ENCODE measurements at places on chromosomes 4 and X.

DNA sequence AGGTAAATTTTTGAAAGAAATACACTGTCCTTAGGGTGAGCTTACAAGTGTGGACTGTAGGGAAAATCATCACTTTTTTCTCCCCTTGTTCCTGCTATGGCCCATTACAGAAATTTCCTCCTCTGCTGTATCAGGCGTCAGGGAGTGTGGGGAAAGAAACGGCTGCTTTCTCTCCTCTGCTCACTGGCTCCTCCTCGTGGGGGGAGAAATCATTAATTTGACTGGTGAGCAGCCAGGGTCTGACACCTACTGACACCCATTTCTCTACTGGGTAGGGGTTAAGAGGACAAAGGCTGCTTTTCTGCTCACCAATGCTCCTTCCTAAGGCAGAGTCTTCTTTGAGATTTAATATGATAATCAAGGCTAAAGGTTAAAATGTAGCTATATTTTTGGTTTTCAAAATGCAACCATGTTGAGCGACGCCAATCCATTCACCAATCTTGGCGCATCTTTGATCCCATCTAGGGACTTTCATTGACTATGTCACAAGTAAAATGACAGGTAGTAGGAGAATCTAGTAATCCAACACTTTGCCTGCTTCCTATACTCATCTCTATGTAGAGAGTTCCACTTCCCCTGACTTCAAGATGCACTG is 25.1 kb downstream of the SETD7 start:
- peak; percentile 43 for DNase-seq

- no peak for DNase-seq
Measured at GRCh38 chr4:72077346-72077745, 45.5 kb downstream of the NPFFR2 start.

GRCh38 chr4:48270951-48271473 is 1.4 kb upstream of the TEC start:
- DNase-seq, result no peak

GRCh38 chr4:185640811-185641675 is 105.7 kb upstream of the PDLIM3 start:
- DNase-seq, result no peak

DNA sequence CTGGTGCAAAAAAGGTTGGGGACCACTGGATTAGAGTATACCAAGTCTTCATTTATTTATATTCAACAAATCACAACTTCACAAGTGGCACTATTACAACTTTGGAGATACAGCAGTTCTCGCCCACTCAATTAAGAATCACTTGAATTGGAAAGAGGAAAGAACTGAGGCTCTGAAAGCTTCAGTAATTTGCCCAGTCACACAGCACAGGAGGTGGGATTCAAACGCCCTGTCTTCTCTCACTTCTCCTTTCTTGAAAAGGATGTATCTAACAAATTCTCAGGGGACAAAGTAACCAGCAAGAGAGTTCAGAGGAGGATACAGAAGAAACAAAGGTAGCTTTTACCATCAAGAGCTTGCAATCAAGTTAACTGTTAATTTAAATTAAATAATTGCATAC is 12.4 kb downstream of the SMIM14 start:
- DNase-seq, result peak; percentile 40

GRCh38 chrX:43165343-43165920 is 387.5 kb upstream of the PPP1R2C start:
- no peak for DNase-seq

DNA sequence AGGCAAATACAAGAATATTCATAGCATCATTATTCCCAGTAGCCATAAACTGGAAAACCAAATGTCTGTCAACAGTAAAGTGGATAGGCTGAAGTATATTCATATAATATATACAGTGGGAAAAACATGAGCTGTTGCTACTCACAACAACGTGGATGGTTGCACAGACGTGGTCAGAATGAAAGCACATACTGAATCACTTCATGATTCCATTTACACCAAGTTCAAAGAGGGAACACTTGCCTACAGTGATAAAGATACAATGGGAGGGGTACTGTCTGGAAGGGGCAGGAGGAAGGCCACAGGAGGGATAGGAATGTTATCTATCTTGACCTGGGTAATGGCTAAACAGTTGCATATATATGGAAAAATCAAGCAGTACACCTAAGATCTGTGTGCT is 25.3 kb downstream of the APBB2 start:
- no peak for DNase-seq

- no peak for DNase-seq
Measured at GRCh38 chr4:16264798-16265197, 38.5 kb upstream of the TAPT1 start.

GRCh38 chr4:74252933-74253332 is 55.3 kb upstream of the EPGN start:
- no peak for DNase-seq

DNA sequence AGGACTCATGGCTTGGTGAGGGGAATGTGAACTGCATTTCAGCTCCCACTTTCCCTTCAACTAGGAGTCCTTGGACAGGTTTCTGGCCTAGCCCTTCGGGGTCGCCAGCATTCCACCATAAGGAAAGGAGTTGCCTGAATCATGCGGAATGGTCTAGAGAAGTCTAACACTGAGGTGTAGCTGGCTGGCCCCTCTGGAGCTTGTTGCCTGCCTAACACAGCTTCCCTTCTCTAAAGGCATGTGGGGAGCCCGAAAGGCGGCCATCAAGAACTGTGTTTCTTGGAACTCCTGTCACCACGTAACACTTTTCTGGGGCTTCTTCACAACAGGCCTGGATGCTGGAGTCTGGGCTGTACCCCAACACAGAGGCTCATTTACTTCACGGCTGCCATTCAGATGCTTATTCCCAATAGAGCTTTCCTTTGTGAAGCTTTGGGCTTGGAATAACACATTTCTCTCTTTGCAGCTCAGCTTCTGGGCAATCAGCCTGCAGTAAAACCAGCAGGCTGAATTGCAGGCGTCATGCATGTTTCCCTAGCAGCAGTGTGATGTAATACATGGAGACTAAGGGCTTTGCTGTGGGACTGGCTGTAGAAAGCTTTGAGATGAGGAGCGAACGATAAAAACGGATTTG is 5.4 kb downstream of the GABRQ start:
- DNase-seq, result no peak

- DNase-seq, result peak; percentile 57
Measured at GRCh38 chrX:47637546-47638195, 7.9 kb upstream of the CFP start.

DNA sequence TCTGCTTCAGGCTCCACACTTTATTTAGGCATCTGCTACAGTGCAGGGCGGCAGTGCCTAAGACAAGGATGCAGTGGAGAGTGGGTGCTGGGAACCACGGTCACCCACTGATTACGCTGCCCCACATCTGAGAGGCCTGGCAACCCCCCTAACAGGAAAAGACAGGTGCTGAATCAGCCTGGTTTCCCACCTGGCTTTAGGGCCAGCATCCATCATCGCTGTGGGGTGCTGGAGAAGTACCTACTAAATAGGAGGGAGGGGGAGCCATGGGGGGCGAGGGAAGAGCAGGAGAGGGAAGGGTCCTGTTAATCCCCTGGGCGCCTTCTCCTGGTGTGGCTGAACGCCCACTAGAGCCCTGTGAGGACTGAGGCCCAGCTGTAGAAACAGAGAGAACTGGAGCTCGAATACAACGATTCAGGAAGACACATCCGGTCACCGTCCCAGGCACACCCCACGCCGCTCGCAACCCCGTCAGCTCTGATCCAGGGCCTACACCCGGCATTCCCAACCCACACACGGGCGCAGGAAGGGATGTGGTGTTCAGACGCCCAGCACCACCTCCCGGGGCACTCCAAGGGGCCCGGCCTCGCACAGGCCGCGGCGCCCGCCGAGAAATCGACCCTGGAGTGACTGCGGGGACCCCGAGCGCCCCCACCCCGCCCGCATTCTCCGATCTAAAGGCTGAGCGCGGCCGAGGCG is 554 bp downstream of the DCTD start:
- no peak for DNase-seq

DNA sequence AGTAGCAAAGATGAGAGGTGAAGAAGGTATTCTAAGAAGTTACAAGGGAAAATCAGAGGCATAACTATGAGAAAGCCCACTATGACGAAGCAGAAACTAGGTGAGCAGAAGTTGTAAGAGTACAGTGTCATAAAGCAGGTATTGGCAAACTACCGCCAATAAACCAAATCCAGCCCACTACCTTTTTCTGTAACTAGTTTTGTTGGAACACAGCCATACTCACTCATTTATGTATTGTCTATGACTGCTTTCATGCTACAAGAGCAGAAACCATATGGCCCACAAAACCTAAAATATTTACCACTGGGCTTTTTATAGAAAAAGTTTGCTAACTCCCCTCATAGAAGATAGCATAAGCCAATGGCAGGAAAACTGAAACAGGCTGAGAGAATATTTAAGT is 31.8 kb upstream of the ZCCHC13 start:
- DNase-seq, result no peak

DNA sequence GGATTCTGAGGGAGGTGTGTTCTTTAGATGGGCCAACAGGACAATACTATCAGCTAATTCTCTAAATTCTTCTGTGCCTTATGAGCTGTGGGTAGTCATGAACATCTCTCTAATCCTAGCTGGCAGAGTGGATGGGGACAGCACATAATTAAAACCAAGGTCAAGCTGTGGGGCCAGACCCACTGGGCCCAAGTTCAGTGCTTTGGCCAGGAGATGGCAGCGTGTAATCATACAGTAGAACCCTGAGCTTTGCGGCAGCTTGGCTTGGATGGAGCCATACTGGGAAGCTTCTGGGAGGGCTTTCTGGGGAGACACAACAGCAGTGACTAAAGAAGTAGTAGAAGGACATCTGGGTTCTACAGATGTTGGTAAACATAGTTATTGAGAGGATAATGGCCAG is 140.3 kb upstream of the CXCL13 start:
- DNase-seq, result no peak

- no peak for DNase-seq
Measured at GRCh38 chr4:163600727-163601126, 106.2 kb downstream of the TMA16 start.

GRCh38 chr4:55758066-55758465 is 61.5 kb upstream of the EXOC1L start:
- DNase-seq, result no peak

- DNase-seq, result no peak
Measured at GRCh38 chrX:6812087-6812486, 277.2 kb upstream of the VCX3A start.

- DNase-seq, result no peak
Measured at GRCh38 chr4:139585473-139585872, 29.5 kb upstream of the SETD7 start.

- DNase-seq, result no peak
Measured at GRCh38 chrX:155115174-155115819, 44.0 kb downstream of the BRCC3 start.

DNA sequence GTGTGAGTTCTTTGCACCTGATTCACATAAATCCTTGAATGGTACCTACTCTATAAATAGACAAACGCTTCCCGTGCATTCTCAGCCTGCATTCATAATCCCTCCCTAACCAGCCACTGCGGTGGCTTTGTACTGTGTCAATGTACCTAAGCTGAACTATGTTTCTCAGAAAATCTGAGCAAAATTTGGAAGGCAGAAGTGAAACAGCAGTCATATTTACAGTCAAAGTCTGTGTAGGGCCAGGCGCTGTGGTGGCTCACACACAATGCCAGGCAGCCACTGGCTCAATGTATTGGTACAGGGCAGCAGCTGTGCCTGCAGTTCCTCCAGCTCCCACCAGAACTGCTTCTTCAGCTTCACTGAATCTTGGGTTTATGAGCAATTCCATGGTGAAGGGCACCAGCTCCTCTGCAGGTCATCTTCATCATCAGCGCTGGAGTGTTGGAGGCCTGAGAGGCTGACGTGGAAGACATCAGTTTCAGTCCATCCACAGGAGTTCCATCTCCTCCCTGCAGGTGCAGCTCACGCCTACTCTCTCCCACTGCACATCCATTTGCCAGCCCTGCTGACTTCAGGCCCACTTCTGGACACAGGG is 32.3 kb upstream of the IRF2 start:
- DNase-seq, result peak; percentile 60

- no peak for DNase-seq
Measured at GRCh38 chr4:45385306-45385705, 659.0 kb upstream of the GNPDA2 start.

DNA sequence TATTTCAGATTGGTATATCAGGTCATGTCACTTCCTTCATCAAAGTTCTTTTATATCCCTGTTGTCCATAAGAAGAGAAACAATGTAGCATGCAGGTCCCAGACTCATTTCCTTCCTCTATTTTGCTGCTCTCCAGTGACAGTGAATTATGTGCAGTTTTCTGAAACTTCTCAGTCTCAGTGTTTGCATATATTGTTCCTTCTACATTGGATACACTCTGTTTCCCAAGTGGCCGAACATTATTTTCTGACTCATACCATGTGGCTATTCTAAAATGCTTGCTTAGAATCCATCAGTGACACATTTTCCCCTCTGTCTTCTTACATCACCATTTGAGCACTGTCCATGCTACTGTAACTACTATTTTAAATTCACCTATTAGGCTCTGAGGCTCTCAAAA is 305.7 kb downstream of the PDHA2 start:
- DNase-seq, result no peak

GRCh38 chr4:6855692-6856297 is 53.8 kb upstream of the TBC1D14 start:
- DNase-seq, result peak; percentile 7

GRCh38 chr4:98584265-98584664 is 74.1 kb downstream of the TSPAN5 start:
- DNase-seq, result no peak

GRCh38 chrX:52988985-52989917 is 30.9 kb upstream of the FAM156A start:
- no peak for DNase-seq

GRCh38 chrX:152958524-152959465 is 35.1 kb downstream of the PNMA5 start:
- DNase-seq, result peak; percentile 93

- DNase-seq, result peak; percentile 12
Measured at GRCh38 chrX:7996414-7996813, 69.2 kb upstream of the PNPLA4 start.

DNA sequence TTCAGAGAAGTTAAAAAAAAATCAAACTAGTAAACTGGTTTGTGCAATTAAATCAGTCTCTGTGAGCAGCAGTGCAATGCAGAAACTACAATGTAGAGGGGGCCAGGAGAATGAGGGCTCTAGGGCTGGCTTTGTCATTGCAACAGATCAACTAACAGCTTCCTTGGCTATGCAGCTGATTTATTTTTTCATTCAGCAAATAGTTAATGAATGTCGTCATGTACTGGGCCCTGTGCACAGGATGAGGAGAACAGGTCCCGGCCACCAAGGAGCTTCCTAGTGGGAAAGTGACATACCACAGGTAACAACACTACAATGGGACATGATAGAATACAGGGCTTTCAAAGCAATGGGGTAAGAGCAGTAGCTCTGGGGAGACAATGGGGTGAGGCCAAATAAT is 190.1 kb downstream of the NSUN7 start:
- DNase-seq, result no peak

- no peak for DNase-seq
Measured at GRCh38 chrX:155577682-155578081, 35.1 kb downstream of the TMLHE start.

GRCh38 chrX:69031181-69031580 is 134.1 kb downstream of the PJA1 start:
- no peak for DNase-seq

Measured in CD4-positive, alpha-beta T cell treated with Interferon gamma for 1 hour (primary cell).